Omental fat pad (tissue), 4 donors: ENCODE measurements at places on chromosomes 1 and 21.

DNA sequence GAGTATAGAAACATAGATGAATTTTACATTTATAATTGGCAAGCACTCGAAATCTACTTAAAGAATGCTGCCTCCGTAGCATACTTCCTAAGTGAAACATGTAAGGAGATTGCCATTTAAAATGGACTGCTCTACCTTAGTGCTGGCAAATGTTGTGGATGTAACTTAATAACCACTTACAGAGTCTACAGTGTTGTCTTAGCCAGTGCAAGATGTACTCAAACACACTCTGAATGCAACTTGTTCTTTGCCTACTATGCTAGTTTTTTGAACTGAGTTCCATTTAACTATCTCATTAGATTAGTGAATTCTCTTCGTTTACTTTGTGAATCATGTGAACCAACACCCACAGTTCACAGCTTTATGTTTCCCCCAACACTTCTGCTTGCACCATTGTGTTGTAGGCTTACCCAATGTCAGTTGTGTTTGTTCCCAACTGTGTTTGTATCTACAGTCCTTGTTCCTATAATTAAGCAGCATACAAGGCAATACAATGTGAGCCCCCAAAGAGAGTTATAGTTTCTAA, 345.5 kb upstream of the LYPLAL1 start:
- DNase-seq, result no peak

DNA sequence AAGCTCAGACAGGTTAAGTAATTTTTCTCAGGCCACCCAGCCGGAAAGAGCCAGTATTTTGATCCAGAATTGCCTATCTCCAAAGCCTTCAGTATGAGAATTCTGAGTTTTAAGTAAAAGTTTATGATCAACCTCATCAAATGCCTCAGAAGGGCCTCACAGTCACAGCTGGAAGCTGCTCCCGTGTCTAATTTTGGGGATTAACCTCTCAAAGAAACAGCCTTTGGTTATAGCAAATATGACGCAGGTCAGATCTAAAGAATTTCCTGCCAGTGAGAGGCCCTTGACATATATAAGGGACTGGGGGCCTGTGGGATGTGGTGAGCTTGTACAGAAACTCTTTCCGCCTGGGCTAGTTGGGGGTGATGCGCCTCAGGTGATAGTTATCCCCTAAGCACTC, 2.3 kb downstream of the EXTL1 start:
- no peak for DNase-seq

DNA sequence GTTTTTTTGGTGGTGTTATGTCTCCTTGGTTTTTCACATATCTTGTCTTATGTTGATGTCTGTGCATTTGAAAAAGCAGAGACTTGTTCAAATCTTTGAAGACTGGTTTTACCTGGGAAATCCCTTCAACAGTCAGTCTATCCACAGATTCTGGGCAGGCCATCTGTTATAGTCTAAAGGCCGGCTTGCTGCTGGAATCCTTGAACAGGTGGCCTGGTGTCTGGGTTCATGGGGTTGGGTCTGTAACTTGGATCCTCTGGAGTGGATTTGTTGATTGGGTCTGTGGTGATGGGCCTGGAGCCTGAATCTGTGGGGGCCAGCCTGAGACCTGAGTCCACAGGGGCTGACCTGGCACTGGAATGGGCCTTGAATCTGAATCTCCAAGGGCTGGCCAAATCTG, 12.2 kb downstream of the LORICRIN start:
- DNase-seq, result no peak

DNA sequence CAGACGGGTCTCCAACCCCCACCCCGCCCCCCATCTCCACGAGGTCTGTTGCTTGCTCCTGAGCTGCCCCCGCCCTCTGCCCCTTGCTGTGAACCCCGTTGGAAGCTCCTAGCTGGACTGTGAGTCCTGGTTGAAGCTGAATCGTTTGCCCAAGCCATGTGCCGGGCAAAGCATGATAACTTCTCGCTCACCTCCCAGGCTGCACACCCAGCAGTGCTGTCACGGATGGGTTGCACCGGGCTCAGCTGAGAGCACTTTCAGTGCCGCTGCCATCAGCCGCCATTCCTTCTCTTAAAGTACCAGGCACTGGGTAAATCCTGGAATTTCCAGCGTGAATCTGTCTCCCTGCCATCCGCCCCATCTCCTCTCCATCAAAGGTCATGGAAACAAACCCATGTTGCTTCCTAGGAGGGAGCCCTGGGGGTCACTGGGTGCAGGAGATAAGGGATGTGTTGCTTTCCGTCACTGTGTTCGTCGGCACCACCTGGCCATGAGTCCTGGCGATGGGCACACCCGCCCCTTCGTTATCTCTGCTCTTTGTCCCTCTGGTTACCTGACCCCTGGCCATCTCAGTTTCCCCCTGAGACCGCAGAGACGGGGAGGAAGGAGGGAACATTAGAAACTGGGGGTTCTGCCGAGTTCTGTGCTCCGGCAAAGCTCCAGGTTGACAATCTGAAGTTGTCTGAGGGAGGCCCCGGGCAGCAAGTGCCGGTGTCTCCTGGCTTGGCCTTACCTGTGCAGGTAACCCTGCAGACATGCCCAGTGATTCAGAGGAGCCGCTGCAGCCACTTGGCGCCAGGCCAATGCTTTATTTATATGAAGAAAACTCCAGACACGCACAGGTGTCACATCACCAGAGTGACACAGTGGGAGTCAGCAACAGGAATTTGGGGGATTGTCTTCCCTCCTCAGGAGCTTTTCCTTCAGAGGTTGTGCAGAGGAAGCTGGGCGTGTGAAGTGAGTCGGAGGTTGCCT, 2.7 kb downstream of the PDE9A start:
- no peak for DNase-seq

GRCh38 chr1:75730432-75730831, 5.9 kb downstream of the ACADM start:
- DNase-seq, result no peak

DNA sequence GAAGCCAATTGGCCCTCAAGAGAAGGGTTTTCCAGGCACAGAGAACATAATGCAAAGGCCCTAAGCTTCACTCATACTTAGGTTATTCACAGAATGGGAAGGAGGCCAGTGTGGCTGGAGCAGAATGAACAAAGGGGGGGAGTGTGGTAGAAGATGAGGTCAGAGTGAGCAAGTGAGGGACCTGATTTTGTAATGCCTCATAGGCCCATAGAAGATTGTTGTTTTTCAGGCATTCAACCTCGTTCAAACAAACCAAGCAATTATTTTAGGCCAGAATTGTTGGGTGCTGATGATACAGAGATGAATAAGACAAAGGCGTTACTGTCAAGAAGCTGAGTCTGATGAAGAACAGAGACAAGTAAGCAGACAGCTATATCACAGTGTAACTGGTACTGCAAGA, 54.5 kb upstream of the RAP1A start:
- DNase-seq, result no peak

DNA sequence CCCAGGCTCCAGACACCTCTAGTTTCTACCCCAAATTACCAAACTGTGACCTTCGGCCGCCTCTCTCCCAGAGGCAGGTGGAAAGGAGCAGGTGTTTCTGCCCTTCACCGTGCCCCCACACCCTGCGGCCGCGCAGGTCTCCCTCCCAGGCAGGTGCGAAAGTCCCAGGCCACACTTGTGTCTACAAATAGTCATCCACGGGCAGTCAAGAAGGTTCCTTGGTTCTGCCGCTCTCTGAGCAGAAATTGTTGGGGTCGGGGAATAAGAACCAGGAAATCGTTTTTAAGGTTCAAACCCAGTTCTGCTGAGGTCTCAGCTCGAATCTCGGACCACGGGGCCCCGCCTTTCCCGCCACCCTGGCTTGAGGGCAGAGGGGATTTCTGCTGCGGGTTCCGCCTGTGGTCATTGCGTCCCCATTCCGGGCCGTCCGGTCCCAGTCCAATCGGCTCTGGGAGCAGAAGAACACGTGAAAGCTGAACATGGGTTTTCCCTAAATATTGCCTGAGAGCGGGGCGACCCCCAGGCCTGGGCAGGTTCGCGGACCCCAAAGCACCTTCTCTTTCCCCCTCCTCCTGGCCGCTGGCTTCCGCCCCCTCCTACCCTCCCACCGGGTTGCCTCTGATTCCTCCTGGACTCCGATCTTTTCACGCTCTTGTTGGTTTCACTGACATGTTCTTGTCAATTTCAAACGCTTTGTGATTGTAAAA, 1.2 kb upstream of the ATF3 start:
- no peak for DNase-seq

GRCh38 chr1:210418863-210419650, 90.4 kb downstream of the HHAT start:
- no peak for DNase-seq

- DNase-seq, result no peak
These were observed 5.5 kb downstream of the CAPN2 start for GRCh38 chr1:223717695-223718363.

GRCh38 chr1:155473151-155473821, 89.3 kb downstream of the ASH1L start:
- DNase-seq, result no peak

DNA sequence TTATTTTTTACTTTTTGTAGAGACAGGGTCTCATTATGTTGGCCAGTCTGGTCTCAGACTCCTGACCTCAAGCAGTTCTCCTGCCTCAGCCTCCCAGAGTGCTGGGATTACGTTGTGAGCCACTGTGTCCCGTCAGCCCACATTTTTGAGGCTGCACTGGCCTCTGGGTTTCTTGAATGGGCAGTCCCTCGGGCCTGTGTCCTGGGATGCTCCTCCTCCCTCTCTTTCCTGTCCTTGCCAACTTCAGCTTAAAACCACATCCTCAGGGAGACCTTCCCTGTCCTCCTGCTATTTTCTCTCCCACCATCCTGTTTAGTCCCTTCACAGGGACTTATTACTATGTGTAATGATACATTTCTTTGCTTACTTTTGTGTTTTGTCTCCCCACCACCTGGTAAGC, 31.4 kb upstream of the LYST start:
- DNase-seq, result no peak

DNA sequence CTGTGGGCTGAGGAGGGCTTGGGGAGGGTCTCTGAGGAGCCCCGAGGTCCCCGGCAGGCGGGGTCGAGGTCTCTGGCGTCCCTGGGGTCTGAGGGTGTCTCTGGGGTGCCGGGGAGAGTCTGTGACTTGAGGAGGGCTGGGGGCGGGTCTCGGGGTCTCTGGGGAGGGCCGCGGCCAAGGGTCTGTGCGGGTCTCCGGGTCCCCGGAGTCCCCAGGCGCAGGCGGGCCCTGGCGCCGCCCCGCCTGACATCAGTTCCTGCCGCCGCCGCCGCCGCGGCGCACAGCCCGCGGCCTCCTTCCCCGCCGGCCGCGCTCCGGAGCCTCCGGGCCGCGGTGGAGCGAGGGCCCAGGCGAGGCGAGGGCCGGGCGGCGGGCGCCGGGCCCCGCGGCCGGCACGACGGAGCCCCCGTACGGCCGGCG, at the start of gene PLEKHM2:
TSS of gene PLEKHM2 (plus strand) at position 279 of the 420 bp plus-strand sequence. CDS start 239 bp downstream, outside the sequence.
- no peak for DNase-seq
